ENCODE measurements at places on chromosomes 16 and 17. TPM values are rescaled to one million over a fixed set of nuclear protein-coding genes. Genes with fewer than 3 reads are reported as not detected.
A peak's percentile ranks its signal among the peaks of the same experiment; 100 is the strongest.

The KCTD19 gene
- total RNA-seq, result not detected

The NDRG4 gene
- 1.9 TPM for total RNA-seq

The SPATA22 gene
- 2.2 TPM for total RNA-seq

The TMEM106A gene
- 3.7 TPM for total RNA-seq

The ZPBP2 gene
- not detected for total RNA-seq

The CDK12 gene
- 33.0 TPM for total RNA-seq

The SUZ12 gene
- total RNA-seq, result 19.0 TPM

The NPIPA5 gene
- total RNA-seq, result 8.6 TPM

The PYY gene
- not detected for total RNA-seq

The CD300LG gene
- 1.6 TPM for total RNA-seq

DNA sequence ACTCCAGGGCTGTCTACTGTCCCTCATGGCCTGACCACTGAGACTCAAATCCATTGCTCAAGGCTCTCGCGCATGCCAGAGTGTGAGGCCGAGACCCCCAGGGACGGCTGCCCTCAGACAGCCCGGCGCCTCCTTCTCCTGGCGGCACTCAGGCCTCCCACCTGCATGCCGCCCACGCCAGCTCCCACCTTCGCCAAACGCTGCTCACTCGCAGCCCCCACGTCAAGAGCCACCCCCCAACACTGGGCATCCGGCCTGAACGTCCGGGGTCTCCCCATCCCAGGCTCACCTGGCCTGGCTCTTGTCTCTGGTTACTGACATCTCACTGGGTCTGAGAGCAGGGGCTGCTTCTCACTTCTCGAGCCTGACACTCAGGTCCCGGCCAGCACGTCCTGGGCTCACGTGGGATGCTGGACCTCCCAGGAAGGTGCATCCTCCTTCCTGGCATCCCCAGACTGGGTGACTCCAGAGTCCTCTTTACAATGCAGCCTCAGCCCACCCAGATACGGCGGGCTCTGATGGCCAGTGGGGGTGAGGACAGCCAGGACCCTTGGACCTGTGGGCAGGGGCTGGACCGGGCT lies 12.2 kb upstream of the CACNA1H start:
- no peak for ATAC-seq

DNA sequence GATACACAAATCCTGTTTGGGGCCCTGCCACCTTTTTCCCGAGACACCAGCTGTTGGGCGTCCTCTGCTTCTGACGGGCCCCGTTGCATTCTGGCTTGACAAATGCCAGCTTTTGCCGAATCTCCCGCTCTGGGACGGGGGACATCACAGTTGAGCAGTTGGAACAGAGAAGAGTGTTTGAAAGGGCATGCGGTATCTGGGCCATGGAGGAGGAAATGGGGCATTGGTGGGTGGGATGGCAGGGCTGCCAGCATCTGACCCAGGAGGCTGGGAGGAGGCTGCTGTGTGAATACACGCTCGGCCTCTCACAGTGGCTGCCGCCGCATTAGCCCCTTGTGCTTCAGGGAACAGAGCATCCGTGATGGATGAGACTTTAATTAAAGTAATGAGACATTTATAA lies 184.3 kb upstream of the TNRC6C start:
- no peak for ATAC-seq

- no peak for ATAC-seq
These were observed 9.2 kb downstream of the CA5A start for GRCh38 chr16:87927195-87927562.

DNA sequence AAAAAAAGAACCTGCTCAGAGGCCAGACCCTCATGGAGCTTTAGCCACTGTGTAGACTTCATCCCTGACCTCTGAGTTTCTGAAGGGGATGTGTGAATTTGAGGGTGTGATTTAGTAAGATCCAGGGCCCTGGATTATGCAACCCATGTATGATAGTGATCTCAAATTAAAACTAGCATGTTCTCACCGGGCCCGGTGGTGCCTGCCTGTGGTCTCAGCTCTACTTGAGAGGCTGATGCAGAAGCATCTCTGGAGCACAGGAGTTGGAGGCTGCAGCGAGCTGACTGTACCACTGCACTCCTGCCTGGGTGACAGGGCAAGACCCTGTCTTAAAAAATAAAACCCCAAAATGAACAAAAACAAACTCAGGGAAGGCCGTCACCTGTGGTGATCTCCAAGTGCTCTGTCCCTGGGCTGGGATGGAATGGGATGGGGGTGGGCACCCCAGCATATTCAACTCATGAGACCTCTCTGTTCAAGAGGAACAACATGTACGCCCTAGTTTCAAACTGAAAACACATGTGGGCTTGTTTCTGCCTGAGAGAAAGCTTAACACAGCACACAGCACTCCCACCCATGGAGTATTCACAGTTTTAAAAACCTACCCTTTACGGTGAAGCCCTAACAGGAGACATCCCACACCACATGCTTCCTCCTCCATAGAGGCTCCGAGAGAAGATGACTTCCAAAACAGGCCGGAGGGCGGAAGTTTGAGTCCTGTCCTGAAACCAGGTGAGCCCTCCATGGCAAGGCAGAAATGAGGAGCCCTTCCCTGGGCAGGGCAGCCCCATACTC lies 30.1 kb downstream of the GNPTG start:
- no peak for ATAC-seq

DNA sequence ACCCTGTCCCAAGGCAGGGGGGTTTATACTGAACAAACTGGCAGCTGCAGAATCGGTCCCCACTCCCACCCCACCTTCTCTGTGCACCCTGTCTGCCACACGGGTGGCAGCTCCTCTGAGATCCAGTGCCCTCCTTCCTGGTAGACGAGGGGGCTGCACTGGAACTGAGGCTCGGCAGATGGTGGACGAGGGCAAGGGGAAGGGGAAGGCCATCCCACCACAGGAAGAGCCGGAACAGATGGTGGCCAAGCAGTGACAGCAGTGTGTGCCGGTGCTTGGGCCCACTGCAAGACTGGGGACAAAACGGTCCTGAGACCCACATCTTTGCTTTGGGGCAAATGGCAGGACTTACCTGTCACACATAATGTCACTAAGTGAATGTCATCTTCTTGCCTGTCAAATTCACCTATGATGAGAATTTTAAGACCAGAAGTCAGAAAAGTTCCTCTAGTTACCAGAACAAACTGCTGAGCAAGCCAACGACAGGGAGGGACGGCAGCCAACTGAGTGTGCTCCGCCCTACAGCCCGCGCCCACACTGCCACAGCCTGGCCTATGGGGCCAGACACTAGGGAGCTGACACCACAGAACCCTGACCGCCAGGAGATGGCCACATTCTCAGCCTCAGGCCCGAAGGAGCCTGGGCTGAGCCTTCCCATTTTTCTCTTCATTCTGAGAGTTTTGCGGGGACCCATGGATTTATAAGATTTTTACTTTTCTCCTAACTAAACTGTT lies 14.4 kb downstream of the NTAN1 start:
- peak; percentile 98 for ATAC-seq

GRCh38 chr16:70254180-70254964 lies 2.6 kb upstream of the EXOSC6 start:
- ATAC-seq, result no peak

DNA sequence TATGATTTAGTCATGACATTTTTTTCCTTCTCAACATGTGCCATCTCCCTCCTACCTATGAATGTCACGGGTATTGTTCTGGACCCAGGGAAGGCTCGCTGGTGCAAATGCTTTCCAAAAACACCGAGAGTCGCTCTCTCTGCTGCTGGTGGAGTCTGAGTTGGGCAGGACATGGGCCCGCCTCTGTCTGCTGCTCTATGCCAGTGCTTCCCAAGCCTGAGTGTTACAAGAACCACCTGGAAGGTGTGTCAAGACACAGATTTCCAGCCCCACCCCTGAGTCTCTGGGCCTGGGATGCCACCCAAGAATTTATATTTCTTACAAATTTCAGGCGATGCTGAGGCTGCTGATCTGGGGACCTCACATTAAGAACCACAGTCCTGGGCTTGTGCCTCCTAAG lies 9.1 kb downstream of the JPH3 start:
- ATAC-seq, result no peak

DNA sequence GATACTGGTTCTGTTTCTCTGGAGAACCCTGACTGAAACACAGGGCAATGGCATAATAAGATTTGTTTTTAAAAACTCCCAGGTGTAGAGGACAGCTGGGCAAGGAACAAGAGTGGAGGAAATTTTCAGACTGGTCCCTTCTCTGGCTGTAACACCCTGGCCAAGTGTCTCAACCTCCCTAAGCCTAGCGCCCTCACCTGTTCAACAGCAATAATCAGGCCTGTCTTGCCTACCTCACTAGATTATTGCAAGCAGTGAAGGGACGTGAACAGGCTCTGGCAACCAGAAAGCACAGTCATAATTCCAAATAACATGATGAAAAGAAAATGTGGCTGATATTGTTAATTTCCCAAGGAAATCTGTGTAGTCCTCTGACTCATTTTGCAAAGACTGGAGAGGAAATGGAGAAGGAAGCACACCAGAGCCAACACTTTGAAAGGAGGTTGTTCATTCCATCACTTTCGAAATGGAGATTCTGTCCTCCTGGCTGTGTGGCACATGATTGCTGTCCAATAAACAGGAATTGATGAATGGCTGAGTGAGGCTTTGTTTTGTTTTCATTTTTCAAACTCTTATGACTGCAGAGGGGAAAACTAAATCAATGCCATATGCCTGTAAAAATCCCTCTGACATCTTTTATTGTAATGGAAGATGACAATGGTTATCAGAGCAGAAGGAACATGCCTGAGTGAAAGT lies 87.5 kb upstream of the HLF start:
- ATAC-seq, result no peak

- peak; percentile 67 for ATAC-seq
These were observed 17.7 kb downstream of the CCL17 start for GRCh38 chr16:57422026-57422944.

DNA sequence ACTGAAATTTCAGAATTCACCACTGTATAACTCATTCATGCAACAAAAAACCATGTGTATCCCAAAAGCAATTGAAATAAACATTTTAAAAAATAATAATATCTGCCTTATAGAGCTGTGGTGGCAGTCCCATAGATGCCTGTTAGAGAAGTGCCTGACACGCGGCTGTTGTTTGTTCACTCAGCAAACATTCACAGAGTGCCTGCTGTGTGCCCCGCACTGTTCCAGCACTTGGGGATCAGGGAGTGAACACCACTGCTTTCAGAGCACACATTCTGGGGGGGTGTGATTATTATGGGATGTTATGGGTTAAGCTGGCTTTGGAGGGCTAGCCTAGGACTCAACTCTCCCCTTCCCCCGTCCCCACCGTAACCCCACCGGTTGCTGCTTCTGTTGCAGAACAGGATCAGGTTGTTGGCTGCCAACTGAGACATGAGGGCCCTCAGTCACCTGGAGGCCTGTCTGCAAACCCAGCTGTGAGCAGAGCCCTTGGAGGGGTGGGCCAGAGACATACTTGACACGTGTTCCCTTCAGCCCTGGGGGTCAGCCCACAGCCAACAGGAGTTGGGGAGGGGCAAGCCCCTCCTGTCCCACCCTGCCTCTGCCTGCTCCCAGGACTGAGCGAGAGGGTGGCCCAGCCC lies 103.3 kb upstream of the CIBAR2 start:
- ATAC-seq, result no peak

- peak; percentile 64 for ATAC-seq
These were observed at the start of gene GSE1 for GRCh38 chr16:85612801-85613603. Gene GSE1, plus strand, starts transcription at chr16:85613322. Its CDS starts 70 bp downstream, at chr16:85613392.

DNA sequence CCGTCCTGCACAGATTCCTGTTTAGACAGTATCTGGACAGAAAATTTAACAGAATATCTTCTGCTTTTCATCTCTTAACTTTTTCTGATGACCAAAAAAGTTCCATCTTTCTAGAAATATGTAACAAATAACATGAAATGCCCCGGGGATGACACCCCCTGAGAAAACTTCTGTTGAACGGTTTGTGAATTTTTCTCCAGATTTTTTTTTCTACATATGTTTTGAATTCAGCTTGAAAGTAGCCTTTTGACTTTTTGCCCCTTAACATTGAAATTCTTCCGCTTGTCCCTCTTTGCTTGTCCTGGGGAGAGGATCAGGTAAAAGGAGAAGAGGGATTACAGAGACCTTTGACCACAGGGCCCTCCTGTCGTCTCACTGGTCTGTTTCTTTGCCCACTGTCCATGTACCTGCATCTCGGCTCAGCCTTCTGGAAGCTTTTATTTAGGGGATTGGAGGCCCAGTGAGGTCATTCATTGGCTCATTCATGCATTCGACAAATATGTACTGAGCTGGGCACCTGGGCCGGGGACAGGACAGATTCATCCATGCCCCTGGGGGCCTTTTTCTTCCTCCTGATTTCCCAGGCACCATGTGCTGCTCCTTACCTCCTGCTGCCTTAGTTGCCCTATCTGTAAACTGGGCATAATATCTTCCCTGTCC lies 19.6 kb upstream of the CPNE2 start:
- no peak for ATAC-seq

- ATAC-seq, result no peak
These were observed 62.7 kb upstream of the ADORA2B start for GRCh38 chr17:15882058-15882720.

- ATAC-seq, result no peak
These were observed 59.9 kb upstream of the GRIN2A start for GRCh38 chr16:10242097-10242496.

DNA sequence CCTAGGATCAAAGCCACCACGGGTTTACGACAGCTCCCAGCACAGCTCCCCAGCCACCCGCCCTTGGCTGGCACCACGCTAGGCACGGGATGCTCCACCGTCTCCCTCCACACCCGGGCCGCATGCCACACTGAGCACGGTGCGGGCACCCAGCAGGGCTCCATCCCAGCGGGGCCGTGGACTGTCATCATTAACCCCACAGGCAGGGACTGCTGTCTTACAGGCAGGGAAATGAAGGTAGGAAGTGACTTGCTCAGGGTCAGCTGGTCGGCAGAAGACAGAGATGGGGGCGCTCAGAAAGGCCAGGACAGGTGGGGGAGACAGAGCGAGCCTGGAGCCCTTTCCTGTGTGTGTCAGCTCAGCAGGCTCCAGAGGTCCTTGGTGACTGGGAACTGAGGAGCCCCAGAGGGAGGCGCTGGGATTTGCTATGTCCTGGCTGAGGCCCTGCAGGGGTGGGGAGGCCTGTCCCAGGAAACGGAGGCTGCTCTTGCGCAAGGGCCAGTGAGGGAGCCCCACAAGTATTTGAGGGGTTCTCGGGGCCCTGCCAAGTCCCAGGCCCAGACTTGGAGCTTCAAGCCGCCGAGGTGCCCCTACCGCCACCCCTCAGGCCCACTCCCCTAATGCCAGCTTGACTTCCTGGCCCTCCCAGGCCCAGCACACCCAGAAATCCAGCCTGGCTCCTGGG lies 3.2 kb downstream of the UBALD1 start:
- no peak for ATAC-seq

DNA sequence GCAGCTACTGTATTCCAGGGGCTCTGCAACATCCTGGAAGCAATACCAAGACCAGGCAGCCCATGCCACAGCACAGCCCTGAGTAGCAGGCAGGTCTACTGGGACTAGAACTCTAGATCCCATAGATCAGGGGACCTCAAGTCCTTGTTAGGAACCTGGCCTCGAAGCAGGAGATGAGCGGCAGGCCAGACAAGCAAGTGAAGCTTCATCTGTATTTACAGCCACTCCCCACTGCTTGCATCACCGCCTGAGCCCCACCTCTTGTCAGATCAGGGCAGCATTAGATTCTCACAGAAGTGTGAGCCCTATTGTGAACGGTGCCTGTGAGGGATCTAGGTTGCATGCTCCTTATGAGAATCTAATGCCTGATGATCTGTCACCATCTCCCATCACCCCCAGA lies 295.7 kb upstream of the TNRC6C start:
- no peak for ATAC-seq
